ENCODE measurements at places on chromosomes 1 and 21.

DNA sequence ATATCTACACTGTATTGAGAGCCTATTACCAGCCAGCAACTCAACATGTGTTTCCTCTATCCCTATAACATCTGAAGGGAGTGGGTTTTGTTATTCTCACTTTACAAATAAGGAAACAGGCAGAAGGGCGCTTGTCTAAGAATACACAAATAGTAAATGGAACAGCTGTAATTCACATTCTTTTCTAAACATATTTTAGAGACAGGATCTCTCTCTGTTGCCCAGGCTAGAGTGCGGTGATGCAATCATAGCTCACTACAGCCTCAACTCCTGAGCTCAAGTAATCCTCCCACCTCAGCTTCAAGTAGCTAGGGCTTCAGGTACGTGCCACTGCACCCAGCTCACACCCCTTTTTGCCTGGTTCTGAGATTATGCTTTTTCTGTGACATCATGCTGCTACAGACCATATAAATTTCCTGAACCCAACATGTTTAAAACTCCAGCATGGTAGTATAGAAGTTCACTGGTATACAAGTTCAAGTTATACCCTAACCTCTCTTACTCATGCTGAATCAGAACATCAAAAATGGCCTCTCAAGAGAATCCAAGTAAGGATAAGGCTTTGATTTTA lies 8.6 kb upstream of the TACSTD2 start:
- DNase-seq: no peak

DNA sequence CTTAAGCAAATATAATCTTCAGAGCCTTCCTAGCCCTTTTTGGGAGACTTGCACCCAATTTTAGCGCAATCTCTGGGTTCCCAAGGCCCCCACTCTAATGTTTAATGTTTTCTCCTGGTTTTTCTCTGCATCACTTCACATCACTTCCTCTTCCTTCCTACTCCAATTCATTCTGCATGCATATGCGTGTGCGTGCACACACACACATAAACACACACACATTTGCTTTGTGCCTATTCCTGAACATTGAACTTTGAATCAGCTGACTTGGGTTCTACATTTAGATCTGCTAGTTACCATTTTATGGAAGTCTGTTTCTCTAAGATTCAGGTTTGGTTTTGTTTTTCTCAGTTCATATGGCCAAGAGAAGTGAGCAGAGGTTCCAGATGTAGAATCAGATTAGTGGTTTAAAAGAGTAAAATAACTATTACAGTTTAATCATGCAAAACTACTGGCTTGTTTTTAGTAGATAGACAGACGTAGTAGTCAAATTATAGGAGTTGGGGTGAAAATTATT lies 7.4 kb upstream of the EDEM3 start:
- no peak for DNase-seq

GRCh38 chr1:56135069-56135863 lies 444.1 kb downstream of the PLPP3 start:
- no peak for DNase-seq

DNA sequence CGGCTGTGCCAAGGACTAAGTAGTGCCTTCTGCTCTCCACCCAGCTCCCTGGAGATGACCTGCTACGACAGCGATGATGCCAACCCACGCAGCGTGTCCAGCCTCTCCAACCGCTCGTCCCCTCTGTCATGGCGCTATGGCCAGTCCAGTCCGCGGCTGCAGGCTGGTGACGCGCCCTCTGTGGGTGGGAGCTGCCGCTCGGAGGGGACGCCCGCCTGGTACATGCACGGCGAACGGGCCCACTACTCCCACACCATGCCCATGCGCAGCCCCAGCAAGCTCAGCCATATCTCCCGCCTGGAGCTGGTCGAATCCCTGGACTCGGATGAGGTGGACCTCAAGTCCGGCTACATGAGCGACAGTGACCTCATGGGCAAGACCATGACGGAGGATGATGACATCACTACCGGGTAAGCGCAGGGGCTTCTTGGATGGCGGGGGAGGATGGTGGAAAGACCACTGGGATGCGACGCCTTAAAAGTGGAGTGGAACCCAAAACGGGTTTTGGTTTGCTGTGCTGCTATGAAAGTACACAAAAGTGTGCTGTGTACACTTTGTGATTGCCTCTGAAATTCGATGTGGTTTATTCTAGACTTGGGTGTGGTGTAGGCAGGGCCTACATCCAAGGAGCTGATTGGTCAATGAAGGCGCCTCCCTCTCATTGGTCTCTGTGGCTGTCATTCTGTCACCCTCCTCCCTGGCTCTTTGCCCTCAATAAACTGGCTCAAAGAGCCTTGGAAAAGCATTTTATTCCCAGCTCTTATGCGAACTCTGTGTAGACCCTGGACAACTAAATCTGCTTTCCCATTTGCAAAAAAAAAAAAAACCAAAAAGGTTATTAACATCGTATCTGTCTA lies 110.4 kb upstream of the IPO9 start:
- DNase-seq: no peak

GRCh38 chr1:66013371-66013770 lies 220.7 kb downstream of the PDE4B start:
- no peak for DNase-seq

DNA sequence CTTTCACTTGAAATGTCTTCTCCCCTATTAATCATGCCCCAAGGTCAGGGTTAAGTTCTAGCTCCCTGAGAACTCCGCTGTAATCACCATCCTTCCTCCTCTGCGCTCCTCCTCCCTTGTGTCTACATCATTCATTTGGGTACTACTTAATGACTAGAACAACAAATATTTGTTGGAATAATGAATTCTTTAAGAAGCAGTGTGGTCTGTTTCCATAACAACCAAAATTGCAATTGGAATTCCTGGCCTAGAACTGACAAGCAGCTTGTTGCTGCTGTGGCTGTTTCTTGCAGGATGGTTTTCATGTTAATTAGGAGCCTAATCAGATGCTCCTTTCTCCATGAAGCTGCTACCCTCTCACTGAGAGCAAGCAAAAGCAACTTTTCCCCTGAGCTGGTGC lies 192.5 kb downstream of the ZZZ3 start:
- no peak for DNase-seq

GRCh38 chr1:211473823-211474222 lies 18.1 kb downstream of the RD3 start:
- no peak for DNase-seq

GRCh38 chr1:71494163-71494562 lies 413.3 kb upstream of the ZRANB2 start:
- DNase-seq: no peak

- no peak for DNase-seq
Measured at GRCh38 chr1:85404408-85404807, 60.6 kb downstream of the DDAH1 start.

DNA sequence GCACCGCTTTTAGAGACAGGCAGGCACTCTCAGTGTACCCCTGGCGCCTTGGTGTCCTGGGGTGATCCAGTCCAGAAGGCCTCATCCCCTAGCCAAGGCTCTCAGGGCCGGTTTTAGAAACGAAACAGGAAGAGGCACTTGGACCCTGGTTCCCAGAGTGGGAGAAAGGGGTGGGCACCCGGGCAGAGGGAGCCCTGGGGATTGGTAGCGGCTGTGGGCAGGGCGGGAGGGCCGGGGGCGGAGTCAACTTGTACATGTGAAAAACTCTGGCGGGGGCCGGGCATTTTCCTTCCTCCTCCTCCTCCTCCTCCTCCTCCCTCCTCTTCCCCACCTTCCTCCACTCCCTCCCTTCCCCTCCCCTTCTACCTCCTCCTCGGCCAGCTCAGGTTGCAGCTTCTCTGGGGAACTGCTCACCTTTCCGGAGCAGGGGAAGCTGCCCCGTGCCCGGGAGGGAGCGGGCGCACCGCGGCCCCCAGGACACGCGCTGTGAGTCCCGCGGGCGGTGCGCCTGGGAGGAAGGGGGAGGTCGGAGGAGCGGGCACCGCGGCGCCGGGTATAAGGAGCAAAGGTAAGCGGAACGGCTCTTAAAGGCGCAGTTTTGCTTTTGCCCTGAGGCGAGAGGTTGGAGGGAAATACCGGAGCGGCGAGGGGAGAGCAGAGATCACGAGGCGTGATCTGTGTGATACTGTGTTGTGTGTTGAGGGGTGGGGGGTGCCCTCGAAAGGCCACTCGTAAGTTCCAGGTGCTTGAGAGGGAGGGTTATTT lies at the start of gene CDK18:
TSS of gene CDK18 (plus strand) at position 359 of the 765 bp plus-strand sequence. CDS start 18,499 bp downstream, outside the sequence.
- DNase-seq: peak; percentile 23

DNA sequence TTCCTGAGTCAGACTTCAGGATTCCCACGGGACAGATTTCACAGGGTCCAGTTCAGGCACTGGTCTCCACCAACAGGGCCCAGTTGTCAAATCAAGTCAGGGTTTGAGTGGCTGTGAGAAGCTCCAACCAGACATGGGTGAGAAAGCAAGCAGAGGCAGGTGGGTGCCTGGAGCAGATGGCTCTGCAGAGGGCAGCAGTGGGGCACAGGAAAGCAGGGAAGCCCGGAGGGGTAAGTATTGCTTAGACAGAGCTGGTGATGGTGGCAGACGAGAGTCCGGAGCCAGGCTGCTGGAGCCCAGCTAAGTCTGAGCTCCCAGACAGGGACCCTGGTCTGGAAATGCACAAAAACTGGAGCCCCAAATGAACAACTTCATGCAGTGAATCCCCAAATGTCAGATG lies 40.4 kb downstream of the RIMS3 start:
- no peak for DNase-seq

- DNase-seq: no peak
Measured at GRCh38 chr1:216223486-216223885, 199.8 kb downstream of the USH2A start.

DNA sequence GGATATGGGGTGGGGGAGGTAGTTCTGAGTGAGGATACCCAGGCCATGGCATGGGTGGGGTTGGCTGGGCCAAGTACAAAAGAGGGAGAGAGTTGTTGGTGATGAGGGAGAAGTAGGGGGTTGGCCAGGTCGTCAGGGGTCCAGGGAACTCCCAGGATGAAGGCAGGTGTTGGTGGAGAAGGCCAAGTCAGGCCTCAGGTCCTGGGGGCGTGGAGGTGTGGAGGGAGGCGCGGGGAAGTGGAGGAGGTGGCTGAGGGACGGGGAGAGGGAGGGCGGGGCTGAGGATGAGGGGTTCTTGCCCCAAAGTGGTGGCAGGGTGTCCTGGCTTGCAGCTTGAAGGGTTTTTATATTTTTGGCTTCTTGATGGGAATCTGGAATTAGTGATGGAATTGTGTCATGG lies 61.1 kb downstream of the FOXO6 start:
- no peak for DNase-seq

DNA sequence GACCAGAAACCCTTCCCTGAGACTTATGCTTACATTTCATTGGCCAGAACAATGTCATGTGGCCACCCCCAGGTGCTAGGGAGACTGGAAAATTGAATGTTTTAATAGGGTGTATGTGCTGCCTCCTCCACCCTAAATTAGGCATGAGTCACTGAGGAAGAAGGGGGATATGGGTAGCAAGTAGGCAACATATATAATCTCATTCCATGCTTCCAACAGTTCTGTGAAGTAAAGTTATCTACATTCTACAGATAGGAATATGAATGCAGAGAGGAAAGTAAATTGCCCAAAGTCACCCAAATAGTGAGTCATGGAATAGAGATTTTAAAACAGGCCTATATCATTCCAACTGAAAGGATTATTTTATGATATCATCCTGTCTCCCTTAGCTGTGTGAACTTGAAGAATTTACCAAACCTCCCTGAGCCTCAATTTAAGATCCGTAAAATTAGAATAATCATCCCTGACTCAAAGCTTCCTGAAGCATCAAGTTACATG lies 168.6 kb upstream of the FGGY start:
- DNase-seq: no peak

DNA sequence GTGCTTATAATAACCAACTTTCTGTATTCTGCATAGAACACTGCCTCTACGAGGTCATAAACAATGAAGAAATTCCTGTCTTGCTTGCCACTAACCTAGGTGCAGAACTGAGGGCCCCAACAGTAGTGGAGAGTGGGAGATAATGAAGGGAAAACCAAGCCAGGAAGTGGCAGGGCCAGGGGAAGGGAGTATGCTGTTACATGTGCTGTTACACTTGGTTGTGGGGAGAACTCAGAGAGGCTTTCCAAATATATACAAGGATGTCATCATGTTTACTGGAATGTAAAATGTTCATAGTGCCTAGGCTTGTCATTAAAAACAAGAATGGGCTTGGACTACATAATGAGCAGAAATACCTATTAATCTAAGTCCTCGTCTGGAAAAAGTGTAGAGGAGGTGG lies 31.1 kb downstream of the NHLH2 start:
- DNase-seq: no peak

GRCh38 chr1:201020721-201021629 lies 2.5 kb downstream of the KIF21B start:
- no peak for DNase-seq

DNA sequence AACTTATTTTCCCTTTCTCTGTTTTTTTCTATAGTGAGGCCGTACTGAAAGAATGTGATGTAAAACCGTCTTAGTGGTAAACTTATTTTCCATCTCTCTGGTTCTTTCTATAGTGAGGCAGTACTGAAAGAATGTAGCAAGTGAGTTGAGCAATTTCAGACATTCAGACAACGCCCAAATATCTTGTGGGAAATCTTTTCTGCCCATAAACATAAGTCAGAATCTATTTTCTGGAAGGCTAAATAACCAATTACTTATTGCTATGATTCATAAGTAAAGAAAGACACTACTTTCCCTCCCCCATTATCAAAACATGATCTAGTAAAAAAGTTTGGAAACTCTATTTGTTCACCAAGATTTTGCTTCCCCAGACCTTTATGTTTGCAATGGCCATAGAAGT lies 18.8 kb upstream of the SCCPDH start:
- DNase-seq: no peak

DNA sequence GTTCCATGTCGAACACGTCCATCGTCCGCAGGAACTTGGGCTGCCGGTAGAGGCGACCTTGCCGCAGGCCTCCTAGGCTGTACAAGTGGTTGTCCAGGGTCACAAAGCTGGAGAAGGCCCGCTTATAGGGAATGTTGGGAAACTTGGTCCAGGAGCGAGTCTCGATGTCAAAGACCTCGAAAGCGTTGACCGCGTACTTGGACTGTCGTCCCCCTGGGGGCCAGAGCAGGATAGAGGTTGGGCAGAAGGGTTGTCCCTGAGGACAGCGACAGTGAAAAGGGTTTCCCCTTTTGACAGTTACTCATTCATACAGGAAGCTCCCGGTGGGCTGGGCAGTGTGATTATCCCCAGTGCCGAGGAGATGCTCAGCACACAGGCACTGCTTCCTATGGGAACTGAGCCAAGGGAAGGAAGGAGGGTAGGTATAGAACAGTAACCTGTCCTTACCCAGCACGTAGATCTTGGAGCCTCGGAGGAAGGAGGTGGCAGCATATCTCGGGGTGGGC lies 17.5 kb downstream of the KLHDC8A start:
- DNase-seq: no peak

GRCh38 chr1:201002510-201002909 lies 21.0 kb downstream of the KIF21B start:
- no peak for DNase-seq

All from stimulated activated CD4-positive, alpha-beta T cell treated with anti-CD3 and anti-CD28 coated beads, TNF-alpha, amount 100 ng/mL, for 4 hours (primary cell).